ENCODE measurements at places on chromosomes 12 and 14. TPM values are rescaled to one million over a fixed set of nuclear protein-coding genes. Genes with fewer than 3 reads are reported as not detected.

Gene MYH7
- total RNA-seq = not detected

Gene EXD2
- 16.6 TPM for total RNA-seq

Gene CLEC9A
- total RNA-seq = not detected

Gene FBLN5
- 61.1 TPM for total RNA-seq
